ENCODE measurements at places on chromosomes 3 and 15.

DNA sequence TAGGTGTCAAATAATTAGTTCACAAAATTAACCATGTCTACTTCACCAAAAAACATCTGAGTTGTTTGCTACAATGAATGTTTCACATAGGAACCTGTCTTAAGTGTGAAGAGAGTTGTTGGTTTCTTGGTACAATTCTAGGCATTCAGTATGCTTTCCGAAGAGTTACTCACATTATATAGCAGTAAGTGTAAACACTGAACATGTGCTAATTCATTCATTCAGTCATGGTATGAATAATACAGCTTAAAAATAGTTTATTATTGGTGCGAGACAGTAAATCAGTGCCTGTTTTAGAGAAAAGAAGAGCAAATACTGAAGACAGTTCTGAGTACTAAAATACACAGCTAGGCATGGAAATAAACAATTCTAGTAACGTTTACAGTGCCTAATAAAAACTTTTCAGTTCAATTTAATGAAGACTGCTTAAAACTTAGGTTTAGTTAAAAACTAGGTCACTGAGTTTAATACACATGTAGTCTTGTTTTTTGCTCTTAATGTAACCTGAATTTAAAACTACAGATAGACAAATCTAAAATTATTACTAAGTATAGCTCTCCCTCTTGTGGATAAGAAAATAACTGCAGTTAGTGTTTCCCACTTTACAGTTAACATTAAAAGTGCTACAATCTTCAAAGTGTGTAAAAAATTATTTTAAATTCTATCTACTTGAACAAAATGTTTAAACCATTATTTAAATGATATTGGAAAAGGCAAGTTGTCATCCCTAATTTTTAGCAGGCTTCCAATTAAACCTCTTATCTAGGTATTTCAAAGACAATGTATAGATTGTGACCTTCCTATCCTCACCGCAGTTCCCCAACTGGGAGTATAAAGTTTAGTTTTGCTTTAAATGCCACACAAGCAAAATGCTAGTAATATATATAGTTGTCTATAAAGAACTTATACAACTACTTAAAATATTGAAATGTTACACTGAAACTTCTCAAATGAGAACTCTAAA is 20.1 kb upstream of the ZCWPW2 start:
- no peak for DNase-seq

DNA sequence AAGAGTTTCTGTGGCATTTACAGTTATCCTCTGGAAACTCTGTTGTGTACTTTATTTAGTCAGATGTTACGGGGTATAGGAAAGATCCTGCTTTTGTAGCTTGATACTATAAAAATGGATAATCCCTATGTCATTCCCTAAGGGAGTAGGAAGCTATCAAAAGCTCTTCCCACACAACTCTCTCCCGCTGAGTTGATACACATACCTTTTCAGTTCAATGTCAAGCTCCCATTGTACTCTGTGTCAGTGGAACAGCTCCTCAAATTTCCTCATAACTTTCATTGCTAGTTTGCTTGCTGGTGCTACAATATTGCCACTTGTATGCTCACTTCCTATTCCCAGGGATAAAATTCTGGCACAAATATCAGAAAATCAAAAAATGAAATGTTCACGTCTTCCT is 893.3 kb upstream of the GBE1 start:
- no peak for DNase-seq

GRCh38 chr3:5560199-5560598 is 372.7 kb downstream of the EDEM1 start:
- DNase-seq: no peak

DNA sequence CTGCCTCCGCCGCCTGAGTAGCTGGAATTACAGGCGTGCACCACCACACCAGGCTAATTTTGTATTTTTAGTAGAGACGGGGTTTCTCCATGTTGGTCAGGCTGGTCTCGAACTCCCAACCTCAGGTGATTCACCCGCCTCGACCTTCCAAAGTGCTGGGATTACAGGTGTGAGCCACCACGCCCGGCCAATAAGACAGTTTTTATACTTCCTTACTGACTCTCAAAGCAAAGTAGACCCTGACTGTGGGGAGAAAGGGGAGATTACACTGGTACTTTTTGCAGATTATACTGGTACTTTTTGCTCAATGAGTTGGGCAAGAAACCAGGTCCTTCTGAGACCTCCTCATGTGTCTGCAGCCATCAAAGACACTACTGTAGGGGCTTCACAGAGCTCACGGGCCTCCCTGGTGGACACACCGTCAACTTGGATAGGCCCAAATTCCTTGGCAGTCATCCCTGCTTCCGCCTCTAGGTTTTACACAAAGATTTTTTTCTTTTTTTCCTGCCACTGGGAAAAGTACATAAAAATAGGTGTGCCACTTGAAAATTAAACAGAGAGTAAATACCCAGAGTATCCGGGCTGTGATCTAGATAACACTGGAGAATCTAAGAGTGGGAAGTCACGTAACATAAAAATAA is 143.3 kb upstream of the WNT5A start:
- DNase-seq: no peak

GRCh38 chr15:74032606-74033561 is 38.4 kb downstream of the PML start:
- no peak for DNase-seq

- DNase-seq: no peak
These were observed 604.9 kb upstream of the AGTR1 start for GRCh38 chr3:148092624-148093347.

DNA sequence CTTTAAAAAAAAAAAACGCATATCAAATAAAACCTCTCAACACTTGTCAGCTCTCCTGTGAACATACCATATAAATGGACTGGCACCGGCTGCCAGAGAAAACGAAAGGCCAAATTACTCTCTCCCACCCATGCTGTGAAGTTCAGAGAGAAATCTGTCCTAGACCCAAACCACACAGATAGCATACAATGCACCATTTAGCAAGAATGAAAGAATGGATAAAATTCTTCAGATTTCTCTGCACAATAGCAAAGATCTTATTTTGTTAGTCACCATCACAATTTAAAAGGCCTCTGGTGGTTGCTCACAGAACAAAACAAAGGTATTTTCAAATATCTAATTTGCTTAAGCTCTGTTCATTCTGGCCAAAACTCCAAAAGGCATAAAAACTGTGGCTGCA is 93.9 kb upstream of the BHLHE40 start:
- no peak for DNase-seq

DNA sequence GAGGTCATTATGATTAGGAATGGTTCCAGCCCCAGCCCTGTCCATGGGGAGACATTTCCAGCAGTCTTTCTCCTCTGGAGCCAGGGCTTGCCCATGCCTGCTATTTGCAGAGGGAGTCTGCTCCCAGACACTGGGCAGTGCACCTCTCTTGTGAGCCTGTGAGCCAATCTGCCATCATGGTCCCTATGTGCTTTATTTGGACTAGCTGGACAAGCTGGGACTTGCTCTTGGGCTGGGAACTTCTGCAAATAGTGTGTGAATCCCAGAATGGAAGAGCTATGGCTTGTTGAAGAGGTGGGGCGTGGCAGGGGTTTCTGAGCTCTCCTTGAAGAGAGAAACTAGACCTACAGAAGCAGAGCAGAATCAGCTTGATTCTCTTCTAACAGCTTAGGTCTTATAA is 53.7 kb upstream of the KY start:
- DNase-seq: no peak

- no peak for DNase-seq
These were observed 5.9 kb downstream of the PRSS50 start for GRCh38 chr3:46711760-46712159.

GRCh38 chr3:129656659-129657247 is 50.3 kb upstream of the PLXND1 start:
- DNase-seq: no peak

GRCh38 chr3:181703601-181704420 is 7.9 kb upstream of the SOX2 start:
- DNase-seq: no peak

DNA sequence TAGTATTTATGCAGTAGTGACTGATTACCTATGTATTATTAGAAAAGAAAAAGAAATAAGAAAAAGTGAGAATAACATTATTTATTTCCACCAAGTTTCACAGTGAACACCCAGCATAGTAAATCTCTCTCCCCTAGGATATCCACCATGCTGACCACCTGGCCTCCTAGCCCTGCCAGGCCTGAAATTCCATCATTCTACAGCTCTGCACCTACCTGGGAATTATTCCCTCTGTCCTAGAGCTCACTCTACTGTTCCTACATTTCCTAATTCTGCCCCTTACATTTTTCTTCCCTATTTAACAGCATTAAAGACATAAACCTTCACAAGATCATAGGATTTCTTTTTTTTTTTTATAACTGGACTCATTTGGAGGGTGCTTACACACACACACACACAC is 525.3 kb upstream of the PPP2R3A start:
- no peak for DNase-seq

- no peak for DNase-seq
These were observed 136.3 kb downstream of the IMPG2 start for GRCh38 chr3:101184111-101184510.

DNA sequence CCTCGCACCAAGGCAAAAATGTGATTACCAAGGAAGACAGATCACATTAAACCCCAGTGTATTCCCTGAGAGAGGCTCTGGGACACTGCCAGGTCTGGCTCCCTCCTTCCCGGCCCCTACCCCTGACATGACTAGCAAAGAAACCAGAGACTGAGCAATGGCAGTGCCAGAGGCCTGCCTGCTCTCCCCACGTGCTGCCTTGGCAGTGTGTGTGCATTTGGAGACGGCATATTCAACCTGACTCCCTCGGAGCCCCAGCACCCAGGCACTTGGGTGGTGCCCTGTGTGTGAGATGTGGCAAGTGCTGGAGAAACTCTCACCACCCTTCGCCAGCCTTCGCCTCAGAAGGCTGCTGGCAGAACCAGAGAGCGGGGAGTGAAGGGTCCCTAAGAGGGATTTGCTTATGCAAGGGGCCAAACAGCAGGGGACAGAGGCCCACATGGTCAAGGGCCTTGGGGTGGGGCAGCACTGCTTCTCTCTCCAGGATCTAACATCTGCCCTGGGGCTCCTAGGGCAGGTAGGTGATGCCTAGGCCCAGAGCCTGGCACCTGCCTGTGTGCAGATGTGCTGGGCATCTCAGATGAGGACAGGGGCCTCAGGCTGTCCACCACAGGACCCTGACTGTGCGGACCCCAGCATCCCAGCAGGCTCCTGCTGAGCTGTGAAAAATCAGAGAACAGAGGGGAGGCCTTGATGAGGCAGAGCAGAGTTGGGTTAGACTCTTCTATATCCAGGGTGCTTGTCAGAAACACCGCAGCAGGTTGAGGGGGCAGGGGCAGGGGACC is 23.6 kb upstream of the PLXNA1 start:
- no peak for DNase-seq

GRCh38 chr15:73851689-73852088 is 21.7 kb upstream of the TBC1D21 start:
- DNase-seq: peak; percentile 6

DNA sequence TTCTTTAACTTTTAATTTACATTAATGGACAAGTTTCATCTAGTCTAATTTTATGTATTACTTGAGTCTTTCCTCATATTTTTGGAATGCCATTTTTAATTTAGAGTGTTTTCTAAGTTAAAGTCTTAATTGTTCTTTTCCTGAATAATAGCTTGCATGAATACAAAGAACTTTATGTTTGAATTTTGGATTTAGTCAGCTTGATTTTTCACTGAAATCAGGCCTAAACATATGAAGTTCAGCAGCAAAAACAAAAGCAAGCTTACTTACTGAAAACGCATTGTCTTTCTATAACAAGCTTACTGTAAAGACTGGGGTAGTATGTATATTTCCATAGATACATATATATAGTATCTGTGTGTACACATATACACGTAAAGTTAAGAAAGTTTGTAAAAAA is 126.0 kb downstream of the ZBTB20 start:
- DNase-seq: no peak

GRCh38 chr3:168275662-168276061 is 179.9 kb upstream of the GOLIM4 start:
- DNase-seq: no peak

DNA sequence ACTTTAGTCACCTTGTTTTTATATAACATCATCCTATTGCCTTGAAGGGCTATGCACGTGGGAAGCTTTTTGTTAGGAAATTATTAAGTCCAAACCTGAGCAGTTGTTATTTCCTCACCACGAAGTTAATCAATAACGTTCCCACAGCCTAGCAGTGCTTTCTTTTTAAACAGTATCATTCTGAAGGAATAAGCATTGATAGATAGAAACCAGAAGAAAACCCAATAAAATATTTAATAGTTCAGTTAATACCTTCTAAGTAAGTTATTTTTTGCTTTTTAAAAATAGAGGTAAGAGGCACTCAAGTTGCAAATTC is 149.3 kb downstream of the KCNMB2 start:
- no peak for DNase-seq

DNA sequence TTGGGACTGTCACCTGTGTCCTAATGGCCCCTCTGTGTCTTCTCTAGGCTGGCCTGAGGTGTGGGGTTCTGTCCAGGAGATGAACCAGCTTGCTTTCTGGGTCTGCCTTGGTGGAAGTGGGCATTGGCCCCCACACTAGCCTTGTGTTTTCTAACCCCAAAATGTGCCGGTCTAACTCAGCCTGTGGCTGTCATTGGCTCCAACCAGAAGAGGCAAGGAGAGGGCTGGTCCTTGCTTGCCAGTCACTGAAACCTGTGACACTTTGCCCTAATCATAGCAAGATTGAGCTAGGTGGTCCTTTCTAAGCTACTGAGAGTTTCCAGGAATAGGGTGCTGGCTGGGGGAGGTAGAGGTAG is 2.2 kb downstream of the C15orf39 start:
- no peak for DNase-seq

DNA sequence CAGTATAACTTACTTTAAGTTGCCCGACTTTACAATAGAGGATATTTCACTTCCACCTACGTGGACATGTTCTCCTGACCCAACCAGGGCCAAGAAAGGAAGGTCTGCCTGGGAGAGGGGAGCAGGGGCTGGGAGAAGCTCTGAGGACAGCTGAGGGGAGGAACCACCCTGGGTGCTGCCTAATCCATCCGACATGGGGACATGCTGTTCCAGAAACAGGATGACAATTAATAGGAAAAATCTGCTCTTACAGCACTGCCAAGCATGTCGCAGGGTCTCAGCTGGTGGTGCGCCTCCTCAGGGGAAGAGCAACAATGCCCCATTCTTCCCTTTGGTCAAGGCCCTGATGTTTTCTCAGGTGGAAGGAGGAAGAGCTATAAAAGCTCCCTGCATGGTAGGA is 132.3 kb downstream of the NTRK3 start:
- DNase-seq: no peak

- DNase-seq: no peak
These were observed 141.4 kb downstream of the TGFBR2 start for GRCh38 chr3:30747771-30748281.

- DNase-seq: no peak
These were observed 99.6 kb downstream of the VPS8 start for GRCh38 chr3:184911570-184911969.

- DNase-seq: no peak
These were observed 144.3 kb downstream of the KBTBD8 start for GRCh38 chr3:67142432-67142831.

DNA sequence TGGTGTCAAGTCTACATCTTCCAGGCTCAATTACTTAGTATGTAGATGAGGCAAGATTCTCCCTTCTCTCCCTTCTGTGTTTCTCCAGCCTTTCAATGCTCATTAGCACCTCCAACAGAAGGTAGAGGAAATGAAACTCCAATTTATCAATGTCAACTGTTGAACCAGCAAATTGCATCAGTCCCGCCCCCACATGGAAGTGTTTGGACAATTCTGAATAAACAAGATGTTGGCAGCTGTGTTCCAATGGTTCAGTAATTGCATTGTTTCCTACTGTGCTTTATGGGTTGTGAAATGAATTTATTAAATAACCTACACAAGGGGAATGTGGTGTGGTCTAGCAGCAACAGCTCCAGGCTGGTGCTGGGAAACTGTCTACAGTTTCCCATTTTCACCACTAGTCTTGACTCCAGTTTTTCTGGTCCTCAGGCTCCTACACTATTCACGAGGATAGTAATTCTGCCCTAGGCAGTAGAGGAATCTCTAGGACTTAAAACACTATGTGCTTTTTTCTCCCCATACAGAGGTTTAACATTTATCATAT is 91.9 kb downstream of the MB21D2 start:
- no peak for DNase-seq

Measured in stimulated activated CD4-positive, alpha-beta T cell treated with anti-CD3 and anti-CD28 coated beads, Interleukin-1b, Interleukin-23, amount 100 ng/mL, for 1 hour (primary cell).